ENCODE measurements at places on chromosomes 2 and 18.

DNA sequence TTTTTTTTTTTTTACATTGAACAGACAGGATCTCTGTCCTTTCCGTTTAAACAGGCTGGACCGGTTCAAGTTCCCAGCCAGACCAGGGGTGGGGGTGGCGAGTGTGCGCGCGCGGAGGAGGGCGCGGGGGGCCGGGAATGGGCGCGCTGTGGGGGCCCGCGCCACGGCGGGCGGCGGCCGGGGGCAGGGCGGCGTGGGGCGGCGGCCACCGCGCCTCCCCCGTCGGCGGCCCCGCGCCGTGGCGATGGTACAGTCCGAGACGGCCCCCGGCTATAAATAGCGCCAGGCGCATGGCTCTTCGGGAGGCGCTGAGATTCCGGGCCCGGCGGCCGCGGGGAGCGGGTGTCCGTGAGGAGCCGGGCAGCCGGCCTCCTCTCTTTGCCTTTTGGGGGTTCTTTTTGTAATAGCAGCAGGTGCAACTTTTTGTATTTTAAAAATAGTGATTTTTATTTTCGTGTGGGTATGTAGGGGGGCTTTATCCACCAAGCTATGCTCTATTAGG lies 430 bp upstream of the CELF4 start:
- no peak for DNase-seq

GRCh38 chr2:160247296-160248035 lies 47.4 kb upstream of the ITGB6 start:
- DNase-seq = no peak

DNA sequence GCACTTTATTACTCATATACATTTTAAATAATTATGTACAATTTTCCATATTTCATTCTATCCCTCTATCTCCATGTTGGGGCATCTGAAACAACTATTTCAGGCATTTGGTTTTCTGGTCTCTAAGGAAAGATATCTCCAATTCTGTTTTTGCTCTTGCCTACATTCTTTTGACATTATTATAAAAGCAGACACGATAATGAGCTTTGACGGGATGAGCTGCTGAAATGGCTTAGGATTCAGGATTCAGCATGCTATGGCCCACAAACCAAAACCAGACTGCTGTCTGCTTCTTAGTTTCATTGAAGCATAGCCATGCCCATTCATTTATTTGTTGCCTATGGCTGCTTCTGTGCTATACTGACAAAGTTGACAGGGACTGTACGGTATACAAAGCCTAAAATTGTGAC lies 42.7 kb upstream of the GLS start:
- no peak for DNase-seq

- peak; percentile 8 for DNase-seq
These were observed 183.5 kb downstream of the ANTXR1 start for GRCh38 chr2:69196327-69197117.

- DNase-seq = no peak
These were observed 3.1 kb downstream of the TTC21B start for GRCh38 chr2:165950438-165950837.

DNA sequence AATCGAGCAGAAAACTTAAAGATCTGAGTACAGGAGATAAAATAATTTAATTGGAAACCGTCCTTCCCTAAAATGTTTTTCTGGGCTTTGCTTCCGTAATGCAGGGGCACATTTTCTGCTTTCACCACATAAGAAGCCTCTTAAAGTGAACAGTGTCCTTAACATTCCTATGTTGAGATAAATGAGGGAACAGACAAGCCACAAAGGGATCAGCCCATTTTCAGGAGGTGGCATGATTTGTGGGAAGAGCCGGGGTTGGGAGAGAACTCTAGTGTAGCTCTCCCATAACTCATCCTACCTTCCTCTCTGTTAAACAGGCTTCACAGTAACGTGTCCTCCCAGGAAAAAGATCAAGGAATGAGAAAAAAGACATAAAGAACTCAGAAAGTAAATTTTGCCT lies 56.9 kb upstream of the ACVR1C start:
- no peak for DNase-seq

DNA sequence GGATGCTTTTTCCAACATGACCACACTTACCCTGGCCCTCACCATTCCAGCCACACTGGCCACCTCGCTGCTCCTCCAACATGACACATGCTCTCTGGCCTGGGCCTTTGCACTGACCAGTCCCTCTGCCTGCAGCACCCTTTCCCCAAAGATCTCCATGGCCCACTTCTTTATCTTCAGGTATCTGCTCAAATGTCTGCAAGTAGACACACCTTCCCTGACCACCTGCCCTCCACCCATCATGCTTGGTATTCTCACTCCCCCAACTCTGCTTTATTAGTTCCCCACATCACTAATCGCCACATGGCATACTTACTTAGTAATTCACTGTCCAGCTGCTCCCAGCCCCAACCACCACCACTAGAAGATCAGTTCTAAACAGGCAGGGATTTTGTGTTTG lies 214.2 kb downstream of the BCL11A start:
- DNase-seq = no peak

DNA sequence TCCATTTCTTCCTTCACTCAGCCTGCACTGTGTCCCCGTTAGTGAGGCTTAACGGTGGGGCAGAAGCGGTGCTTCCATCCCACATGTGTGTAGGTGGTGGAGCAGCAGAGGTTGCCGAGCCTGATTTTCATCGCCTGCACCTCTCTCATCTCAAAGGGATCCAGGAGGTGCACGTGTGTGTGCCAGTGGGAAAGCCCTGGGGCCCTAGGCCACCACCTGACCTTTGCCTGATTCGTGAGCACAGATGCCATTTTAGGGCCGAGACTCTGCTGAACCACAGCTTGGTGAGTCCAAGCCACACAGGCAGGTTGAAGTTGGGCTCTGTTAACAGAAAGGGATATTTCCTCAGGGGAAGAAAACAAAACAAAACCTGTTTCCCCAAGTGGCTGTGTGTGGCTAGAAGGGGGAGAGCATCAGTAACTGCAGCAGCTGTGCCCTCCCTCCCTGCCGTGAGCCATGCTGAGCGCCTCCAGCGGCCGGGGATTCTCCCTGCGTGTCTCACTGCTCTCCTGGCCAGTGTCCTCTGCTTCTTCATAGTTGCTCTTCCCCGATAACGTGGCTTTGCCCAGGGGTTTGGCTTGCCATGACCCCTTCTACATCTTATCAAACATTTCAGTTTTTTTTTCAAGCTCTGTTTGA lies 81.5 kb downstream of the MAPRE2 start:
- DNase-seq = no peak

- no peak for DNase-seq
These were observed 118.1 kb upstream of the ZNF521 start for GRCh38 chr18:25470062-25470461.

- no peak for DNase-seq
These were observed 297.6 kb downstream of the PARD3B start for GRCh38 chr2:204842661-204843485.

- DNase-seq = no peak
These were observed 1.2 kb downstream of the GATA6 start for GRCh38 chr18:22170421-22171257.

GRCh38 chr2:129274038-129274415 lies 705.4 kb upstream of the RAB6C start:
- no peak for DNase-seq

GRCh38 chr18:3236470-3236869 lies 11.1 kb upstream of the MYL12A start:
- DNase-seq = no peak

DNA sequence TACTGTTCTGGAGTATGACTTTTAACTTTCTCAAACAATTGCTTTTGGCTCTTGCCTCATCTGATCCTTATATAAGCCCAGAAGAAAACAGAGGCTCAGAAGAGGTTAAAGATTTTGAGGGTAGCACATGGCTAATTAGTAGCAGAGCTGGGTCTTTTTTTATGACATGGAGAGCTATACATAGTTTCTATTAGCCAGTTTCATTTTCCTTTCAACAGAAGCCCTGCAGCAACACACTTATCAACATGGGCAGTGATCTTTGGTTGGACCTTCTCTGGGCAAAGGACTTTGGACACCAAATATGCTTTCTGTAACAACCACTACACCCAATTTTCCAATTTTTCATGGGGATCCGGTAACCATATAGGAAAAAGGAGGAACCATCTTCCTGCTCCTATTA lies 64.9 kb downstream of the NCKAP5 start:
- DNase-seq = no peak

DNA sequence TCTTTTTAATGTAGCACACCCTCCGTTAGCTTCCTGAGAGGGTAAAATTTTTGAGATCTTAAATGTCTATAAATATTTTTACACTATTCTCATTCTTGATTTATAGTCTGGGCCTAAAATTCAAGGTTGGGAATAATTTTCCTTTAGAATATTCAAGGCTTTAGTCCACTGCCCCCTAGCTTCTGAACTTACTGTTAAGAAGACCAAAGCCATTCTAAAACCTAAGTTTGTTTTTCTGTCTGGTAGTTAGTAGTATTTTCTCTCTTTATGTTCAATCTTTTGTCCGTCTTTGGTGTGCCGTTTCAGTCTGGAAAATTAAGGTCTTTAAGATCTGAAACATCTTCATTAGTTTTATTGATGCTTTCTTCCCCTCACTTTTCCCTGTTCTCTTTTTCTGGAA lies 14.5 kb downstream of the OSBPL6 start:
- DNase-seq = no peak

- DNase-seq = no peak
These were observed 183.3 kb downstream of the ASXL3 start for GRCh38 chr18:33761363-33761762.

GRCh38 chr18:45755934-45756333 lies 32.0 kb downstream of the SLC14A1 start:
- DNase-seq = peak; percentile 8

GRCh38 chr18:27665264-27665799 lies 480.2 kb upstream of the CHST9 start:
- no peak for DNase-seq

DNA sequence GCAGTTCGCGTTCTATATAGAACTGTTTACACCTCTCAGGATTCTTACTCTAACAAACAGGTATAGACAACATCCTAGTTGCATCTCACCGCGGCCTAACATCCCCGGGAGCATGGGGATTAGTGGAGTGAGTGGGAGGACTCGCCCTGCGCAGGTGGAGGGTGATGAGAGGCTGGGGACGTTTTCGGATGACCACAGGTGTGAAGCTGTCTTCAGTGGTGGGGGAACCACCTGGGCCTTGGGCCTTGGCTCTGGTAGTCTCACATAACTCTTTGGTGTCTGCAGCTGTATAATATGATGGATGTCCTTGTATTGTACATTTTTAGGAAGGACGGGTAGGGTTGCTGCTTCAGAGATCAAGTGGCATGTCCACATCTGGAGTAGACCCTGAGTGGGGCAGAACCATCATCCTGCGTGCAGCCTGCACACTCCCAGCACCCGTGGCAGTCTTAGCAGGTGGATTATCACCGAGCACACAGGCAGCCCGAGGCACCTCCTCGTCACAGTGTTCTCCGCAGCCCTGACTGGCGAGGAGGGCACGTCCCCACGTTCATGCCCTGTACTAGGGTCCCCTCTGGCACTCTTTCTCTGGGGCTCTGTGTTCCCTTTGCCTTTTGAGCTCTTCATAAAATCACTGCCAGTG lies 56.0 kb downstream of the AGAP1 start:
- no peak for DNase-seq

DNA sequence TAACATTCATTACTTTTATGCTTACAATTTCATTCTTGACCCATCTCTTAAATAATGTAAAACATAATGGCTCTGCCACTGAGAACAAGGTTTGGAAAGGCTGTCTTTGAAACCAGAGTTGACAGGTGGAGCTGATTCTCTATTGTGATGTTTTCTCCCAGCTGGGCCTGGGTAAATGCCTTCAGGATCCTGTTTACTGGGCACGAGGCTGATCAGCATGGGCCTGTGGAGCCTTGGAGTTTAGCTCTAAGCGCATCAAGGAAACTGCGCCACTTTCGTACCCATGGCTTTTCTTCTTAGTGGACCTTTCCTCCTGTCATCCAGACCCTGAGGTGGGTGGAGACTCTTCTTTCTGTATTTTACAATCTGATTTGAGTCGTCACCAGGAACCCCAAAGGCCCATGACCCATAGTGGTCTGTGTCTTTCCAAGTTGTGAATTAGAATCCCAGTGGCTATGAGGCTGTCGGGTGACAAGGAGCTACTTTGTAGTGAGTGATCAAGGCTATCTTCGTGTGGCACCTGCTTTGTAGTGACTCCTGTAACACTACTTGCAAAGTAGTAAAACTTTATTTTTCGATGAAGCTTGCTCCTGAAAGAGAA lies 123.1 kb downstream of the LPIN1 start:
- DNase-seq = no peak

DNA sequence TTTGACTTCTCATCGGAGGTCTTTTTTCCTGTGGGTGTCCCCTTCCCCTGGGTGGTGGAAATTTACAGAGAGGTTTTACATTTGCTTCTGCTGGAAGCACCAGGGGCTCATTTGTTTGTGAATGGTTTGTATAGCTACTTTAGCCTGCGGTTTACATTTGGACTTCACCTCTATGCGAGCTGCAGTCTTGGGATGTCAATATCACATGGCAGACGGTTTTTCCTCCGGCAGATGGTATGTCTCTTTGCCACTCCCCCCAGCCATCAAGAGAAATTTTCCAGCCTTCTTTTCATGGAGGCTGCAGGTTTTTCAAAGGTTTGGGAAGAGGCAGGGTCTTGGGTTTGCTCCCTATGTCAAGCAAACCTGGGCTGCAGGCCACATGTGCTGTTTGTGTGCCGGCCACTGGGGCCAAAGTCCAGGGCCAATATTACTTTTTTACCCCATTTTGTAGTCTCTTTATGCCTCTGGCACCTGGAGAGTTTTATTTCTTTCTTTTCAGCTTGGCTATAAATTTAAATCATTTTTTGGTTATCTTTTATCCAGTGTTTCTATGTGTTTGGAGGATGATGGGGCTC lies 23.9 kb upstream of the BOD1L2 start:
- no peak for DNase-seq

GRCh38 chr2:238346544-238346943 lies 26.2 kb downstream of the TRAF3IP1 start:
- DNase-seq = no peak

DNA sequence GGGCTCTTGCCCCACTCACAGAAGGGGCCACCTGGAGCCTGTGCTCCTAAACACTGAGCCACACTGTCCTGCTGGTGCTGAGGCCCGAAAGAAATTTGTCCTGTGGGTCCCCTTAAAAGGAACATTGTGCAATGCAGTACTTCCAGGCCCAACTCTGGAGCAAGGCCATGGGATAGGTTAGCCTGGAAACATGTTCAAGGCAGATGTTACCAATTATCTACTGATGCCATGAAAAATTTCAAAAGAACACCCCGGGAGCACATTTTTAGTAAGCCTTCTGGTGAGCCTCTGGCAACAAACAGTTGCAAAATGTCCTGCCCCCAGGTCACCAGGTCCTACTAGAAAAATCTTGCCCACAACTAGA lies 12.3 kb upstream of the PTMA start:
- no peak for DNase-seq

DNA sequence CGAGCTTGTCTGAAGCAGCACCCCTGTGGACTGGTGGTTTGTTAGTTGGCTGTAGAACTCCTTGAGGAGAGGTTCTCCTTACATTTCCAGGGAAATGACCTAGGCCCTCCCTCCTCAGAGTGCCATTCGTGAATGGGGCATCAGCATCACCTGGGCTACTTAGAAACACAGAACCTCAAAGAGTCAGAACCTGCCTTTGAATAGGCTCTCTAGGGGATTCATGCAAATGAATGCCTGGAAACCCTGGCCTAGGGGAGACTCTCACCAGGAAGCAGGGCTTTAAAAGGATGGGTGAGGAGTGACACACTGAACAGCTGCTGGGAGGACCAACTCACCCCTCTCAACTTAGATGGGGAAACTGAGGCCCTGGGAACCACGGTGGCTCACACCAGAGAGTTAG lies 2.1 kb upstream of the MOCOS start:
- DNase-seq = no peak

- no peak for DNase-seq
These were observed 83.9 kb downstream of the MARCO start for GRCh38 chr2:119025762-119026351.

- DNase-seq = peak; percentile 61
These were observed 22.8 kb downstream of the CCNYL1 start for GRCh38 chr2:207734264-207734635.

GRCh38 chr18:44681076-44681970 lies 635 bp downstream of the SETBP1 start:
- DNase-seq = no peak
